ENCODE measurements at places on chromosomes 11 and 22.

DNA sequence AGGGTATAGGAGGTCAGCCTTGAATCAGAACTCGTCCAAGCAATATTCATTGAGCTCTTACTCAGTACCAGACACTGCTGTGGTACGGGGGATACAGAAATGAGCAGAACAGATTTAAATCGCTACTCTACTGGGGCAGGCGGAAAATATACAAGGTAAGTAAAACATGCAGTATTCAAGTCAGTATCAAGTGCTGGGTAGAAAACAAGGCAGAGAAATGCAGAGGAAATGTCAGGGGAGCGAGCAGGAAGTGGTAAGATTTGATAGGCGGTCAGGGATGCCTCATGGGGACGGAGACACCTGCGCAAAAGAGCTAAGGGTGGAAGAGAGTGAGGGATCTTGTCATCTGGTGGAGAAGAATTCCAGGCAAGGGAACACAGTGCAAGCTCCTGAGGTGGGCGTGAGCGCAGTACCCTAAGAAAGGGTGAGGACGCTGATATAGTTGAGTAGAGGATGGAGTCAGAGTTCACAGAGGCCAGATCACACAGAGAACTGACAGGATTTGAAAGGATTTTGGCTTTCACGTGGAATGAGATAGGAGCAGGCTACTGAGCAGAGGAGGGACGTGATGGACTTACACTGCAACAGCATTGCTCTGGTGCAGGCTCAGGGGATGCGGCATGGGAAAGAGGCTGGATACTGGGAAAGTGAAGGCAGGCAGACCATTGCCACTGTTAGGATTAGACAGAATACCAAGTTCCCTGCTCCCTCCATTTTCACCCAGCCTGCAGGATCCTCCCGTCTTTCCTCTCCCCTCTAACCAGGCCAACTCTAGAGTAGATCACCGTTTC is 35.8 kb downstream of the SC5D start:
- DNase-seq: no peak

GRCh38 chr11:46291441-46292150 is 14.1 kb downstream of the CREB3L1 start:
- DNase-seq: no peak

- DNase-seq: no peak
Observed at GRCh38 chr11:118265954-118266353, 1.9 kb upstream of the MPZL2 start.

- DNase-seq: no peak
Observed at GRCh38 chr22:19842393-19843106, 12.1 kb downstream of the GNB1L start.

DNA sequence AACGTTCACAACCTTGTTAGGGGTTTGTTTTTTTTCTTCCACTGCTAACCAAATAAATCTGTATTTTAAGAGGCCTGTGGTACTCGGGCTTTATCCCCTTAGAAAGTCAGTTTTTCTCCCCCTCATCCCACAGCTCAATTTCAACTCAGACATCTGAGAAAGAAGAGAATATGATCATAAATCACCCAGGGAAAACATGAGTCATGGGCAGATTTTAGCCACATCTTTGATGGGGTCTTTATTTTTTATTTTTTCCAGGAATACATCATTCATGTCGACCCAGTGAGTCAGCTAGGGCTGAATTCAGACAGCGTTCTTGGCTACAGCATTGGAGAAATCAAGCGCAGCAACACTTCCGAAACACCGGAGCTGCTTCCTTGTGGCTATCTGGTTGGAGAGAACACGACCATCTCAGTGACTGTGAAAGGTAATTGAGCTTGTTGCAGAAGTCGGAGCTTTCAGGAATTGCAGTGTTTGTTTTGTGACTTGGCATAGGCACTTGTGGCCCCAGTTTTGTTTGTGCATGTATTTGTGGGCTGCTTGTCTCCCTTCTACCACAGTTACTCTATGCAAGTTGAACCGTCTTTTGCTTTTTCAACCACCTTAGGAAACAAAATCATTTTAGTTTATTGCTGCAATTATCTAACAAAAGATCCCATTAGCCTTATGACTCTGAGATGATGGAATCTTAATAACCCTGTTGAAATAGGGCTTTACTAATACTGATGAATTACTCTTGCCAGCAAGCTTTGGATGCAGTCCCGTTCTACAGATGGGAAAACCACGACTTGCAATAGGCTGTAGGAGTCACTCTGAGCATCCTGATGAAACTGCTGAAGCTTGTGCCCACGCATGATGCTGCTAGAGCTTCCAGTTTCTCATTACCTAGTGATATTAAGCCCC is 62.7 kb downstream of the DBX1 start:
- no peak for DNase-seq

- peak; percentile 75 for DNase-seq
Observed at GRCh38 chr11:67373648-67374570, 511 bp upstream of the CLCF1 start.

DNA sequence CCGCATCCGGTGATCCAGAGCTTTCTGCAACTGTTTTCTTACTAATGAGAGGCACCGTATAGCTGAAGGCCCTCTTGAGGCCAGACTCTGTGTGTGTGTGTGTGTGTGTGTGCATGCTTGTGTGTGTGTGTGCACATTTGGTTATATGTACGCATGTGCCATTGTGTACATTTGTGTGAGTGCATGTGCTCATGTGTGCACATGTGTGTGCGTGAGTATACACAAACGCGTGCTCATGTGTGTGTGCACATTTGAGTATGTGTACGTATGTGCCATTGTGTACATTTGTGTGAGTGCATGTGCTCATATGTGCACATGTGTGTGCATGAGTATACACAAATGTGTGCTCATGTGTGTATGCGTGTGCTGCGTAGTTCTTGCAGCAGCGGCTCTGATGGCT is 12.3 kb upstream of the FGF19 start:
- DNase-seq: no peak
